ENCODE measurements at places on chromosomes 7 and 10. TPM values are rescaled to one million over a fixed set of nuclear protein-coding genes. Genes with fewer than 3 reads are reported as not detected.

The TBX20 gene
- 0.16 TPM for total RNA-seq

The ATOH7 gene
- not detected for total RNA-seq

The GARIN1A gene
- total RNA-seq: 2.6 TPM

The TMEM184A gene
- 0.10 TPM for total RNA-seq

The PRTFDC1 gene
- total RNA-seq: 0.46 TPM

The PRPS1L1 gene
- not detected for total RNA-seq

The PRDX3 gene
- total RNA-seq: 134 TPM

The CYP3A4 gene
- not detected for total RNA-seq

The FAM180A gene
- total RNA-seq: not detected

The CDK6 gene
- total RNA-seq: 213 TPM

The CARD11 gene
- 101 TPM for total RNA-seq

The NEUROG3 gene
- 0.39 TPM for total RNA-seq

The HOGA1 gene
- total RNA-seq: not detected

The DGKI gene
- total RNA-seq: 18.2 TPM

The SPDYE1 gene
- total RNA-seq: not detected

The CCDC186 gene
- 17.3 TPM for total RNA-seq

The CRHR2 gene
- total RNA-seq: not detected

Data from activated T-cell treated with anti-CD3 and anti-CD28 coated beads, Interleukin-2, amount 50 U/mL, for 72 hours (primary cell).